ENCODE measurements at places on chromosomes 5 and 9.

DNA sequence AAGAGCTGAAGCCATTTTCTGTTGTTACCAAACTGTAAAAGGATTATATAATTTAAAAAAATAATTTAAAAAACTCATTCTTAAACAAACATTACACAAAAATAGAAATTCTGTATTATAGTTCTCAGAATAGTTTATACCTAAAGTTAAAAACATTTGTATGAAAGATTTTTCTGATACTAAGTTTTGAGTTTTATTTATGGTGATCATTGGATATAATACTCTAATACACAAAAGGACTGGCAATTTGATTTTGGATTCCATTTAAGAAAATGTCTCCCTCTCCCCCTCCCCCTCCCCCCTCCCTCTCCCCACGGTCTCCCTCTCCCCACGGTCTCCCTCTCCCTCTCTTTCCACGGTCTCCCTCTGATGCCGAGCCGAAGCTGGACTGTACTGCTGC is 37.7 kb upstream of the PDCL start:
- DNase-seq: no peak

DNA sequence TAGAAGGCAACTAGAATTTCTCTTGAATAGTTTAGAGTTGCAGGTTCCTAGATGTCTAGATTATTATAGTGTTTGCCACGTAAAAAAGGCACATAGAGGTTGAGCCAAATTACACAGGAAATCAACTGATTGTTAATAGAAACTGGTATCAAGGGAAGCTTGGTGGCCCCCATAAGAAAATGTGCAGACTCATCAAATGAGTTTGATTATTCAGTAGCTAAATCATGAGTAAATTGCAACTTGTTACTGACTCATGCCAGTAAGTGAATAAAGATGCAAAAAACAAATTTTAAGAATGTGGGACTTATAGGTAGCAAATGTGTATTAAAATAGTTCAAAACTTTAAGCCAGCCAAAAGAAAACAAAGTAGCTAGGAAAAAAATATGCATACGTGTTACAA is 1078.9 kb upstream of the CDH9 start:
- no peak for DNase-seq

GRCh38 chr9:76562511-76562911 is 103.5 kb downstream of the GCNT1 start:
- no peak for DNase-seq

DNA sequence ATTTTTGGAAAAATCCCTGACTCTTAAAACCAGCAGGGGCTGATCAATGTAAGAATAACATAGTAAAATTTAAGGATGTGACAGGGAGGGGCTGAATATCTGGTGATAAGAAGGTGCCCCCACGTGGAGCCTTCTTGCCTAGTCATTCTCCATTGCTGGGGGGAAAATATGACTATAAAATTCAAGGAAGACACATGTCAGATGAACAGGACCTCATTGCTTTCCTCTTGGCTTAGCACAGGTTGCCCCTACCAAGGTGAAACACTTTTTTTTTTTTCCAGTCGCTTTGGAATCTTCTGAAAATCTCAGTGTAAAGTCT is 310.9 kb downstream of the EFNA5 start:
- DNase-seq: no peak

- DNase-seq: no peak
Observed at GRCh38 chr5:65061250-65061973, 292.7 kb downstream of the CWC27 start.

DNA sequence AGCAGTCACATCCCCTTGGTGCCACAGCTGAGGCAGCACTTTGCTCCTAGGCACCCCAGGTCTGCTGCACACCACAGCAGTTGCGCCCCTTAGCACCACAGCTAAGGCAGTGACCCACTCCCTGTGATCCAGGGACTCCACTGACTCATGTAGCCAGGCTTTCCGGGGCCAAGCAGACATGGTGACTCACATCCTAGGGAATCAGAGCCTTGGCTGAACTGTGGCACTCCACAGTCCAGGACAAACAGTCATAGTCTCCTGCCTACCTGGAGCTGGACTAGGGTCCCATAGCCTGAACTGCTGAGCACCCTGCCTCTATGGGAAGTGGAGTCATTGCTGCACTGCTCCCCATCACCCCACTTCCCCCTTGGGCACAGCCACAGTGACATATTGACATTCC is 338.7 kb downstream of the NPR3 start:
- no peak for DNase-seq

DNA sequence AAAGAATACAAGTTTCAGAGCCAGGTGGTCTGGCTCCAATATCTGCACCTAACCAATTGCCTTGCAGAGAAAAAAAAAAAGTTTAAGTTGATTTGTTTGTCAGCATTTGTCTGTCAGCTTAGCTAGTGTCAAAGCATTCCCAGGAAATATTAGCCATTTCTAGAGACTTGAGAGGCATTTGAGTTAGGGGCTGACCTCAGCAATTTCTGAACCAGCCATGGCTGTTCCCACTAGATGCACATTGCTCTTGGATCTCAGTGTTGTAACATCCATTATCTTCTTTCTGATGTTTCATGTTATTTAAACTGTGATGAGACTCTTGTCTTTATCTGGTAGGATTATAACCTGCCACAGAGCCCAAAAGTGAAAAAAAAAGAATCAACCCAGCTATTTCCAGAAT is 102.3 kb downstream of the NDUFAF2 start:
- no peak for DNase-seq

DNA sequence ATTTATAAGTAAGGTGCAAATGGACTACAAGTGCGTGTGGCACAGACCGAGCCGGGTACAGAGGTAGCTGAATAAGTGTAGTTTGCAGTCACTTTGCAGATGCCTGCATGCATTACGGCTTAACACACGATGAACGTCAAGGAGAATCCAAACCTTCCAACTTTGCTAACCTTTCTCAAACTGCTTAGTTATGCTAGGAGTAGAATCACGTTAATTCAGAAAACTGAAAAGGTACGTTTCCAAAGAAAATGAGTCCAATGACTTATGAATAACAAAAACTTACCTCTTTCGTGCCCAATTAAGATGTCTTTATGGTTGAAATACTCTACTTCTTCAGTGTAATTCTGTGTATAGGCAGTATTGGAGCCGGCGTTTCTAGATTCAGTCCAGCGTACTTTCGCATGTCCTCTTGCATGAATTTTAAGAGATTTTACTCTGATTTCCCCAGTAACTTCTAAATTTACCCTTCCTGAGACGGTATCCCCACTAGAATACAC is 539 bp downstream of the ARRDC3 start:
- no peak for DNase-seq

DNA sequence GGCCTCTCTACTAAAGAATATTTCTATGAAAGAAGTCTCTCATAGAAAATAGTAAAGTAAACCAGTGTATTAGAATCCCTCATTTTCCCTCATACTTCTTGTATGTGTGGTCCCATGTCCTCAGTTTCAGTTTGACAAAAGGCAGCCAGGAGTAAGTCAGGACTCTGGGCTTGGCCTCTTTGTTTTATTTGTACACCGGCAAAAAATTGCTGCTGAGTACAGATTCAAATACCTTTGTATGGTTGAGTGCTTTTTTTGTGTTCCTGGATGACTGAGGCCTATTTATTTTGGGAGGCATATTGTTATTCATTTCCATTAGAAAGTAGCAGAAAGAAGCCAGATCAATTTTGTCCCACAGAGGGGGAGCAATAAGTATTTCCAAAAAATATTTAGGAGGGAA is 47.3 kb upstream of the CEP78 start:
- DNase-seq: no peak

DNA sequence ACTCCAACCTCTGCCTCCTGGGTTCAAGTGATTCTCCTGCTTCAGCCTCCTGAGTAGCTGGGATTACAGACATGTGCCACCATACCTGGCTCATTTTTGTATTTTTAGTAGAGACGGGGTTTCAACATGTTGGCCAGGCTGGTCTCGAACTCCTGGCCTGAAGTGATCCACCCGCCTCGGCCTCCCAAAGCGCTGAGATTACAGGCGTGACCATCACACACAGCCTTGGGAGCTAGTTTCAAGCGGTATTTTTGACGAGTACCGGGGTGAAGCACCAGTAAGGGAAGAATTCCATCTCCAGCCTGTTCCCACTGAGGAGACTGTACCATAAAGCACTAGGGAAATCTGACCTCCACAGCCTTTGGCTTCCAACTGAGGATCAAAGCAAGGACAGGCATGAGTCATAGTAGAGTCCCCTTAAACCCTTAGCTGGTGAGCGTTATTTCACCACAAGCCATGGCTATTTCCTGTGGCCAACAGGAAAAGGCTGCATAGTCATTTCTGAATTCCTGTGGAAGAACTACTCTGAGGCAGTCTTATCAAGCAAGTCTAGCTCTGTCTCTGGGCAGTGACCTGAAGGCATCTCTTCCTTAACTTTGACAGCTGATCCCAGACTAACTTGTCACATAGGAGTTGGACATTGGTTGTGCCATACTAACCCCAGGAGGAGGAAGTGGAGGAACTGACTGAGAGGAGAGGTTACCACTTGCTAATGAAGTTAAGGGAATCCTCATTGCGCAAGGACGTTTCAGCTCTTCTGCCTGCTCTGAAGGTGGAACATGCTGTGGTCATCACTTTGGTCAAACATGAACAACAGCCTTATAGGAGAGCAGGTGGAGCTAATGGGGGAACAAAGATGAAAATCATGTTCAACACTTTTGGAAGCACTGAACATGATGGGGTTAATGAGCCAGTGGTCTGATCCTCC is 85.8 kb upstream of the DMRT1 start:
- DNase-seq: no peak

DNA sequence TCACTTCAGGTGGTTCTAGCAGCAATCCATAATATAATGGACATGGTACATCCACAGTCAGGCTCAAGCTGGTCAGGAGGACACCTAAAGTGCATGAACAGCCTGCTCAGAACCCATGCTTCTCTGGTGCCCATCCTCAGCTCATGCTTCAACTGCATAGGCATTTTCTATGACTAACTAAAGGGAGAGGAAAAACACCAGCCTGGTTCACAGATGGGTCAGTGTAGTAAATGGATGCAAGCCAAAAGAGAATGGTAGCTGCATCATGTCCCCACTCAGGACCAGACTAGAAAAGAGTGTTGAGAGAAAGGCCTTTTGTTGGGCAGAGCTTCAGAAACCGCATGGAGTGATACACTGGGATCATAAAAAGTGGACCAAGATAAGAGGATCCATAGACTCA is 556.6 kb downstream of the TLE1 start:
- DNase-seq: no peak

DNA sequence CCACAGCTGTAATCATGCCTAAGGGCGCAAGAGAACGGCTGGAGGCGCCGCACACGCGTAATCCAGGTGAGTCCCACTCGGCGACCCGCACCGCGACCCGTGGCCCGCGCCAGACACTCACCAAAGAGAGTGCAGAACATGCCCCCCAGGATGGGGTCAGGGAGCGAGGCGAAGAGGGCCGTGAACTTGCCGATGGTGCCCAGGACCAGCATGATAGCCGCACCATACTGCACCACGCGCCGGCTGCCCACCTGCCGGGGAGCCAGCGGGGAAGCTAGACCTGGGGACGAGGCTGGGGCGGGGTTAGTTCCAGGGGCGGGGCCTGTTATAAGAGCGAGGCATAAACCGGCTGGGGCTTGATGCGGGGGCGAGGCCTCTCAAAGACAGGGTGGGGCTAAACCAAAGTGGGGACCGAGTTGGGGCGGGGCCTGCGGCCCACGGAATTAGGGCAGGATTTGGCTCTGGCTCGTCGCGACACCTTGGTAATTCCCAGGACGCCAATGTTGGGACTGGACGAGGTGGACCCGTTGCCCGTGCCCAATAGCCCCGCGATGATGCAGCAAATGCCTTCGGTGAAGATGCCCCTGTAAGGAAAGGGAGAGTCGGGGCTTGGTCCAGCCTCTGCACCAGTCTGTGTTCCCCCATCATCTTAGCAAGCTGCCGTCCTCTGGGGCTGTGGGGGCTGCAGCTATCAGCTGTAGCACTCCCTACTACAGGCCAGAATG is 4.8 kb downstream of the SLC23A1 start:
- no peak for DNase-seq

DNA sequence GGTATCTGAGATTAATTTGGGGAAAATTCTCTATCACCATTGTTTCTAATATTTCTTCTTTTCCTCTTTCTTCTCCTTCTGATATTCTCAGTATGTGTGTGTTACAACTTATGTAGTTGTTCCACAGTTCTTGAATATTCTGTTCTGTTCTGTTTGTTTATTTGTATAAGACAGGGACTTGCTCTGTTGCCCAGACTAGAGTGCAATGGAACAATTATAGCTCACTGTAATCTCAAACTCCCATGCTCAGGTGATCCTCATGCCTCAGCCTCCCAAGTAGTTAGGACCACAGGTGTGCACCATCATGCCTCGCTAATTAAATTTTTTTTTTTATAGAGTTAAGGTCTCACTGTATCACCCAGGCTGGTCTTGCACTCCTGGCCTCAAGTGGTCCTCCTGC is 145.8 kb upstream of the TUT7 start:
- no peak for DNase-seq

DNA sequence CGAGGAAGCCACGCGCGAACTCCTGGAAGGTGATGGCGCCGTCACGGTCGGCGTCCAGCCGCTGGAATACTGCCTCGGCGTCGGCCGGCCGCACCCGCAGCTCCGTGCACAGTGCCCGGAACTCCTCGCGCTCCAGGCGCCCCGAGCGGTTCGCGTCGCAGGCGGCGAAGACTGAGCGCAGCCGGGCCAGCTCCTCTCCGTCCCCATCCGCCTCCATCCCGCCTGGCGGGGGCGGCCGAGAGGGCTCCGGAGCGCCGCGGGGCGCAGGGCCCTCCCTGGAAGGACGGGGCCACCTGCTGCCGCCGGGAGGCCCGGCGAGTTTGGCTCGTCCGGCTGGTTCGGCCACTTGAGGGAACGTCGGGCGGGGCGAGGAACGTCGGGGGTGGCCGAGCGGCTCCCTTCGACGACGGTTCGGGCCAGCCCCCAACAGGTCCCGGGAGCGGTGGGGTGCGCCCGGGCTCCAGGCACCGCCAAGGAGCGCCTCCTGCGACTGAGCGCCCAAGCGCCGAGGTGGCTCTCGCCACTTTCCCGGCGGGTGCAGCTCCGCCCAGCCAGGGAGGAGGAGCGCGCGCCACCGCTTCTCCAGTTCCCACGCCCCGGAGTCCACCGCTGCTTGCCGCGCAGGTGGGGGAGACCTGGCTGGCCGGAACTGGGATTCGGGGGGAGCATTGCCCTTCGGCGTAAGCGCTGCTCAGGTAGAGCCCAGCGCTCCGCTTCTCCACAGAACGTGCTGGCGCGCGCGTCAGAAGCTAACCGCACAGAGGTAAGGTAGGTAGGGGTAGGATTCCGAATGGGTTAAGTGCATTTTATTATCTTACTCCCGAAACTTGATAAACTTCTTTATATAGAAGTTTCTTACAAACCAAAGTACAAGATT is at the start of gene RASEF:
Gene RASEF (minus strand): TSS at position 492 of the 877 bp plus-strand sequence. CDS start 275 bp downstream, at position 217.
- no peak for DNase-seq

GRCh38 chr9:33860200-33860871 is 43.4 kb downstream of the UBE2R2 start:
- no peak for DNase-seq

- DNase-seq: no peak
Observed at GRCh38 chr9:121773286-121773953, 122.0 kb downstream of the DAB2IP start.

DNA sequence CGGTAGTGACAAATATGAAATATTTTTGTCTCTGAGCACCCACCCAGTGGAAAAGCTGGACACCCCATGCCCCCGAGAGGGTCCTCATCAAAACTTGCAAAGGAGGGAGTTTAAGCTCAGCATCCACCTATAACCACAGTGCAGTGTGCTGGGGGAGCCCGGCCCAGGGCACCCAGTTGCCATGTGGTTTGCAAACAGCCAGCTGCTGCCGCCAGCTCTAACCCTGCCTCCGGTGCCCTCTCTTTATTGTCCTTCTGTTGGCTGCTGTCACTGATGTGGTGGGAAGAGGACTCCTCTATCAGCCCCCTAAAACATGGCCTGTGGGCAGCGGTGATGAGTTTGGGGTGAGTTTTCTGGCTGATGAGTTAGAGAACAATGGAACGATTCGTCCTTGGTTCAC is 160.9 kb upstream of the MVB12B start:
- DNase-seq: no peak
